RPMI7951 (cell line): ENCODE measurements at places on chromosomes 13 and 19.

- DNase-seq, result no peak
Measured at GRCh38 chr13:24203811-24204210, 43.3 kb downstream of the SPATA13 start.

GRCh38 chr19:7477758-7478157 lies 11.1 kb downstream of the PEX11G start:
- no peak for DNase-seq

GRCh38 chr19:35419046-35419445 lies 29.0 kb upstream of the FFAR2 start:
- no peak for DNase-seq

DNA sequence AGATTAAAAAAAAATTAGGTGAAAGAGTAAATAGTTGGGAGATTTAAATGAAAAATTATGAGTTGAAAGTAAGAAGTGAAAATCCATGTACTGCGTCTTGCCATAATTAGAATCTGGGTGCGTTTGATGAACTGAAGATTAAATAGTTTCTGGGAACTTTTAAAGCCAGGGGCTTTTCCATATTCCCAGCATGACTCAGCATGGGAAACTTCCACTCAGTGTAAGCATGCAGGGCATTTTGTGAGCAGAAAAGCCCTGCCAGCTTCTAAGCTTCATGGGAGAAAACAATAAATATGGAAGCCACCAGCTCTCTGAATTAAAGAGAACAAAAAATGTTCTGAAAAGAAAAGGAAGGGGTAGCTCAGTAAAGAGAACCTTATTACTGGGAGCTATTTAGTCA lies 62.0 kb upstream of the EDNRB start:
- DNase-seq, result peak; percentile 58

GRCh38 chr13:112685896-112686295 lies 3.9 kb upstream of the ATP11A start:
- no peak for DNase-seq

DNA sequence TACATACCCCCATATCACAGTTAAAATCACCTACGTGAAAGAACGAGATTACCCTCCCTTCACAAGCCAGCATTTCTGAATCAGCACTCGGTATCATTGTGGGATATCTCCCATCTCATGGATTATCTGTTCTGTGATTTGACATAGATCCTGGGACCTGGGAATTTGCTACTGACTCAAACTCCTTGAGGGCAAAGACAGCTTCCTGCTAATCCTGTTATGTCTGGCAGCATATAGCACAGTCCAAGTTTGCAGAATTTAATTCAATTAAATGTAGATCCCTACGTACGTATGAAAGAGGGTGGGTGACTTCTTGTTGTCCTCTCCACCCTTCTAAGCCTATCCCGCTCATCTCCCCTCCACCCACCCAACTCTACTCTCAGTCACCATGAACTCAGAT lies 476.5 kb downstream of the KLF5 start:
- no peak for DNase-seq

DNA sequence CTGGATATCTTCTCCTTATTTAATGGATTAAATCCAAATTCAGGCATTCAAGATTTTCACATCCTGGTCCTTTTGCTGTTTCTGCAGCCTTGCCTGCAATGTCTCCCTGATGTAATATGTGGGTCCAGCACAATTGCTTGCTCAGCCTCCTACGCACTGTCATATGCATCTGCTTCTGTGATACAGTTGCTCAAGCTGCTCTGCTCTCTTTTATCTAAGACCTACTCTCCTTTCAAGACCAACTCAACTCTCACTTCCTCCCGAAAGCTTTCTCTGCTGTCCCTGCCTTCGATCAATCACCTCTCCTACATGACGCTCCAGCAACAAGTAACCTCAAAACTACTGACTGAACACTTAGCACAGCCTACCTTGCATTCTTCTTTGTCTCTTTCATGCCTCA lies 138.2 kb downstream of the DCLK1 start:
- DNase-seq, result no peak

DNA sequence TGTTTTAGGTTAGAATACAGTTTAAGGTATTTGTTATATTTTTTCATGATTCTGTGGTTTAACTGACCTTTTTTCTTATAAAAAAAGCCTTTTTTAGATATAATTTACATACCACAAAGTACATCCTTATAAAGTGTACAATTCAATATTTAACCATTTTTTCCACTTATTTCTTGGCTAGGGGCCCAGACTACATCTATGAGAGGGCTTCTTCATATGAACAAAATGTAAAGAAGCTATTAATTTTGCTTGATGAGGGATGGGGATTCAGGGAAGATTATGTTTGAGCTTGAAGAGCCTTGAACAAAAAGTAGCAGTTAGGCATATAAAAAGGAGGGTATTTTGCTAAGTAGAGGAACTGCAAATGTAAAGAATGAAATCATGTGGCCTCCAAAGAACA lies 2.2 kb downstream of the CCDC122 start:
- peak; percentile 6 for DNase-seq

DNA sequence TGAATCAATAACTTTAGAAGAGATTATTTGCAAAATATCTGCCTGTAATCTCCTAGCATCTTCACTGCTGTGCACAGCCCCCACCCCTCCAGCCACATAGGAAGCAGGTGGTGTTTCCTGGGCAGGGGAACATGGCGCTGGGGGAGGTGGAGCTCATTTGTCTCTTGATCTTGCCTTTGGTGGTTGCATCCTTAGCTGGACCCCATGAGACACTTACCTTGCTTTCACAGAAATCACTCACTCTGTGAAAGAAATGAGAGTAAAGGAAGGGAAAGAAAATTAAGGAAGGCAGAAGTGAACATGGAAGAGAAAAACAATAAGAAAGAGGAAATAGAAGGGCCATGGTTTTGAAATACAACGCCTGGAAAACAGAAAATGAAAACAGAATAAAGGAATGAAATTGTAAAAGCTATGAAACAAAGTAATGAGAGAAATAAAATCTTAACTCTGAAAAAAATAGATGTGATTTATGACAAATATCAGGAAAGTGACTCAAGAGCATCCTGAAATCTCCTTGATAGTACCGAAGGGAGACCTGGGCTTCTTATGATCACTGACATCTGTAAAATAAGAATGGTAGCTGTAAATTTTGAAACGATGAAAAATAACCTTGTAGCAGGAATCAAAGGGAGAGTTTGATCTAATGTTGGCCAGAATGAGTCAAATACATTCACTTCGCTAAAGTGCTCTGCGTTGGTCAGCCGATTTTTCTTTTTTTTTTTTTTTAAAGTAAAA lies 17.2 kb upstream of the RNASEH2B start:
- no peak for DNase-seq

DNA sequence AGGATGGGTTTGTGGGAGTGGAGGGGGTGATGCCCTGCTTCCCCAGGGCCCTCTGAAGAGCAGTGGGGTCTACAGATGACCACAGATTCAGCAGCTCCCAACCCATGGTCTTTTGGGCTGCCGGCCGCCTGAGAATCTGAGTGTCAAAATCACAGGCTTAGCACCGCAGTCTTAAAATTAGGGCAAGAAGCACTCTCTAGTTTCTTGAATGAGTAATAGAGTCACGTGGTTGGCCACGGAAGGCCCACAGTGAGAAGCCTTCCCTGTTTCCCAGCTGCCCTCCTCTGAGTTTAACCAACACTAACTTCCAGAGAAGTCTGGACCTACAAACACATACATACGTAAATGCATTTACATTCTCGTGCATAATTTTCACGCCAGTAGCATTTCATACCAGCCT lies 5.2 kb downstream of the PRMT1 start:
- DNase-seq, result peak; percentile 50

DNA sequence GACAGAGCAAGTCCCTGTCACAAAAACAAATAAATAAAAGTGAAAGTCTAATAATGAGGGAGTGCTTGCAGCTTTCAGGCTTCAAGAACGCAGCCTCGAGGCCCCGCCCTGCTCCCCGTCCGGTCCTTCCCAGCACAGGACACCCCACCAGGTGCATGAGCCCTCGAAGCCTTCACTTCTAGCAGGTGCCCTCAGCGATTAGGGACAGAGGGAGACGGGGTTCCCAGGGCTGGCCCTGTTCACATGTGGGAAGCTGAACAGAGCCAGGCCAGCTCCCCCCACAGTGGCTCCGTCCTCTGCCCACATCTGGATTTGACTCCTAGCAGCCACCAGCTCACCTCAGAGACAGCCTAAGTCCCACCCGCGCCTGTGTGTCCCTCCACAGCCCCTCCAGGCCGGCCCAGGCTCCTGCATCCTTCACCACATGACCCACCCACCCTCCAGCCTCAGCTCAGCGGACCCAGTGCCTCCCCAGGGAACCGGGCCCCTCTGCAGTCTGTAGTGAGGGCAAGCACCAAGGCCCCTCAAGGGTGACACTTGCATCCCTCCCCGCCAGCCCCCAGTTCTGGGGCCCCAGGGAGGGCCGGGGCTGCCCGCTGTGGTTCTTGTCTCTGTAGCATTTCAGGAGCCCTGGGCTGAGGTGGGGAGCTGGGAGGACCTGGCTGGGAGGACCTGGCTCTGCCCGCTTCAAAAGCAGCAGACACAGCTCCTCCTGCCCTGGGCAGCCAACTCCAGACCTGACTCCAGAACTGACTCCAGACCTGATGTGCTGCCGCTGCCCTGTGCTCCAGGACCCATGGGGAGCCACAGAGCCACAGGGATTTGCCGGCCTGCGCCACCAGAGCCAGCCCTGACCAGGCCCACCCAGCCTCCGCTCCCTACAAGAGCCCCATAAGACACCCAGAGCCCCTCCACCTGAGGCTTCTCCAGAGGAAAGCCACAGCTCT lies 27.2 kb downstream of the GPX4 start:
- no peak for DNase-seq

DNA sequence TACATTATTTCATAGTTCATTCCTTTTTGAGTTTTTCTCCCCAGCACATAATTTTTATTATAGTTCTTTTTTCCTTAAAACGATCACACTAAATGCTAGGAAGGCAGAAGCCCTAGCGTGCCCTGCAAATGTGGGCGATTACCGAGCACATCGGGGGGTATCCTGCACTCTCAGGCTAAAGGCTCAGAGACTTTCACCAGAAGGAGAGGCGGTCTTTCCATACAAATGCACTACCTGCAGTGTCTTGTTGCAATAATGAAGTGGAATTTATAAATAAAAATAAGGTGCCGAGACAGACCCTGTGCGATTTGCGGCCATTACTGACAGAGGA lies 29.3 kb upstream of the SPACA7 start:
- no peak for DNase-seq

DNA sequence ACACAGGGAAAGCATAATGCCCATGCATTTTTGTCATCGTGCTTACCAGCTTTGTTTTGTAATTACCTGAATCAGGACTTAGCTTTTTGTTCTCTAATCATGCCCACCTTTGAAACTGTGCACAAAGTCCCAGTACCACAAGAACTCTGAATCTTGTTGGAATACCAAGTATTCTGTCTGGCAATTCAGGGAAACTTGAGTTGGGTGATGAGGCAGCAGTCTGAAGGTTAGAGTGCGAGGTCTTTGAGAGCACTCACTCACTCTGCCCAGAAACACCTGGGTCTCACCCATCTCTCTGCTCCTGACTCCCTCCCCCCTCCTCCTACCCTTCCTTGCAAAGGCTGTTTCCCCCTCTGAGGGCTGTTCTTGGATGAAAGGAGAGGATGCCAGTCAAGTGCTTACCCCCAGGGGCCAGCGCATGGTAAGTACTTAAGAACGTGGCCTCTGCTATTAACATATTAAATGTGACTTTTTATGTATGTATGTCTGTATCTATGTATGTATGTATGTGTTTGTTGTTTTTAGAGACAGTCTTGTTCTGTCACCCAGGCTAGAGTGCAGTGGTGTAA lies 22.4 kb downstream of the SIPA1L3 start:
- DNase-seq, result no peak

GRCh38 chr13:66359910-66360552 lies 870.1 kb downstream of the PCDH9 start:
- no peak for DNase-seq

- DNase-seq, result no peak
Measured at GRCh38 chr19:4175669-4175931, 6.8 kb downstream of the SIRT6 start.

GRCh38 chr13:79723519-79724024 lies 242.6 kb downstream of the NDFIP2 start:
- no peak for DNase-seq

DNA sequence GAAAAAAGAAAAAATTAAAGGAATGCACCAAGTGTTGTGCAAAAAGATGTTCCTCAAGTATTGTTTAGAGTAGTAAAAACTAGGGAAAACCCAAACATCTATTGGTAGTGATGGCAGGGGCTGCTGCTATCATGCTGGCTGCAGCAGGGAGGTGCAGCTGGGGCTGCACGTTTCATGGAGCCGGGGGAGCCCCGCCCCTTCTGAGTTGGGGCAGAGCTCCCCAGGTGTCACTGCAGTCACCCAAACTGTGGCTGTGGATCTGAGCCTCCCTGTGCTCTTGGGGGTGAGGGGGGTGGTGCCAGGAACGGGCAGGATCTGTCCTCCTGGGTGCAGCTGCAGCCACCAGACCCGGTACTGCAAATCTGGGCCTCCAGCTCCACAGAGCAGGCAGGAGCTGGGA lies 11.5 kb upstream of the UBE2S start:
- DNase-seq, result no peak
